ENCODE measurements at places on chromosomes 2 and 18.

DNA sequence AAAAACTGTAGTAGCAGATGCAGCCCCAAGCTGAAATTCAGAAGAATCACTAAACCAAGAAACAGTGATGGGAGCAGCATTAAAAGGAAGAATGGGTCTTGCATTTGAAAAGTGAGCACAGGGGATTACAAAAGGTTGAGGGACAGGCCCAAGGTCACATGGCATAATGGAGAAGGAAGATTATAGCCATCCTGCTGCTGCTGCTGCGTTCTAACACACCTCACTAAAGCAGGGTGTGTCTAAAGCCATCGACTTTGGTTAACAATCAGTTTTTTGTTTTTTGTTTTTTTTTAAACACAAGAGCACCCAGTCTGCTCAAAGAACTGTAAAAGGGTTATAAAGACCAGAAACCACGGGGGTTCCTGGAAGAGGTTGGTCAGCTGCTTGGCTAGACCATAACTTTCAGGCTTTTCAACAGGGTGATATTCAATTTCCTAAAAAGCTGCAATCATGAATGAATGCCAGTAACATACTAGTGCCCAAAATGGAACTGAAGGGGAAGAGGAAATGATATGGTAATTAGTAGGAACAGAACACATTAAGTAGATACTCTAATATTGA lies 102.6 kb downstream of the MYO5B start:
- no peak for DNase-seq

- DNase-seq, result no peak
Observed at GRCh38 chr2:28048341-28048740, 157.8 kb downstream of the BABAM2 start.

DNA sequence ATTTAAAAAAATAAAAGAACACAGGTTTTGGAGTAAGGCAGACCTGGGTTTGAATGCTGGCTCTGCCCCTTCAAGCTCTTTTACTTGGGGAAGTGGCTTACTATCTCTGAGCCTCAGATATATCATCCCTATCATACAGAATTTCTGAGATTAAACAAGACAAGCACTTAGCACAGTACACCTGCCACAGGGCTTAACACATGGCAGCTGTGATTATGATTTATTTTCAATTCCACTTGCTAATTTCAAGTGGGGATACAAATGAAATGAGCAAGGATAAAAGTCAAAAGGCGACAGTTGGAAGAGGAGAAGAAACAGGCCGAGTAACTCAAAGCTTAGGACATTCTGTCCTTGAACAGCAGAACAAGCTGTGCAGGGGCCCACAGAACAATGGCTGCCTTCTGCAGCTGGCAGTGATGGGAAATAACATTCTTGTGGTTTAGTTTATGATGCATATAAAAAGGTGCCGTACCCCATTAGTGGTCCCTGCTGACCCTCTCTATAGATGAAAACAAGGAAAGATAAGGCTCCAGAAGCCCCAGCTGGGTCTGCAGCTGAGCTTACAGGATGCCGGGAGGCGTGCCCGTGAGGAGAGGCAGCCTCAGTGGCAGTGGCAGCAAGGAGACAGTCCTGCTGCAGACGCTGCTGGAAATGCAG lies 45.3 kb downstream of the KIF3C start:
- DNase-seq, result no peak

- no peak for DNase-seq
Observed at GRCh38 chr2:128791985-128792320, 473.3 kb upstream of the HS6ST1 start.

GRCh38 chr2:323035-323434 lies 35.1 kb upstream of the ALKAL2 start:
- no peak for DNase-seq

- no peak for DNase-seq
Observed at GRCh38 chr2:65647249-65647842, 214.9 kb upstream of the SPRED2 start.

- no peak for DNase-seq
Observed at GRCh38 chr2:164734196-164734595, 107.4 kb downstream of the COBLL1 start.

GRCh38 chr2:133138693-133139092 lies 429.6 kb downstream of the NCKAP5 start:
- no peak for DNase-seq

- no peak for DNase-seq
Observed at GRCh38 chr2:176753752-176754474, 458.7 kb upstream of the HNRNPA3 start.

- DNase-seq, result no peak
Observed at GRCh38 chr2:105849431-105850179, 104.9 kb downstream of the NCK2 start.
